ENCODE measurements at places on chromosomes 12 and 14. TPM values are rescaled to one million over a fixed set of nuclear protein-coding genes. Genes with fewer than 3 reads are reported as not detected.

GLTP gene
- total RNA-seq: 22.7 TPM

ACTN1 gene
- total RNA-seq: 196 TPM

MYH7 gene
- total RNA-seq: not detected

PLEK2 gene
- total RNA-seq: 32.9 TPM

SLC7A8 gene
- total RNA-seq: 0.69 TPM

BTBD7 gene
- total RNA-seq: 15.5 TPM

TMCC3 gene
- total RNA-seq: 1.0 TPM

HRK gene
- total RNA-seq: 0.75 TPM

TAS2R42 gene
- not detected for total RNA-seq

TSPAN31 gene
- total RNA-seq: 18.9 TPM

INSM2 gene
- total RNA-seq: 0.06 TPM

GYS2 gene
- not detected for total RNA-seq

ANO6 gene
- 77.7 TPM for total RNA-seq

SRRM4 gene
- not detected for total RNA-seq

SLCO1B3 gene
- total RNA-seq: 19.4 TPM

FOXG1 gene
- 0.08 TPM for total RNA-seq

ERGIC2 gene
- 70.7 TPM for total RNA-seq

GNB3 gene
- 1.9 TPM for total RNA-seq

Measured in A549 treated with DMSO at 1 μM for 4 hours (cell line).